ENCODE measurements at places on chromosomes 7 and 10.
A peak's percentile ranks its signal among the peaks of the same experiment; 100 is the strongest.

DNA sequence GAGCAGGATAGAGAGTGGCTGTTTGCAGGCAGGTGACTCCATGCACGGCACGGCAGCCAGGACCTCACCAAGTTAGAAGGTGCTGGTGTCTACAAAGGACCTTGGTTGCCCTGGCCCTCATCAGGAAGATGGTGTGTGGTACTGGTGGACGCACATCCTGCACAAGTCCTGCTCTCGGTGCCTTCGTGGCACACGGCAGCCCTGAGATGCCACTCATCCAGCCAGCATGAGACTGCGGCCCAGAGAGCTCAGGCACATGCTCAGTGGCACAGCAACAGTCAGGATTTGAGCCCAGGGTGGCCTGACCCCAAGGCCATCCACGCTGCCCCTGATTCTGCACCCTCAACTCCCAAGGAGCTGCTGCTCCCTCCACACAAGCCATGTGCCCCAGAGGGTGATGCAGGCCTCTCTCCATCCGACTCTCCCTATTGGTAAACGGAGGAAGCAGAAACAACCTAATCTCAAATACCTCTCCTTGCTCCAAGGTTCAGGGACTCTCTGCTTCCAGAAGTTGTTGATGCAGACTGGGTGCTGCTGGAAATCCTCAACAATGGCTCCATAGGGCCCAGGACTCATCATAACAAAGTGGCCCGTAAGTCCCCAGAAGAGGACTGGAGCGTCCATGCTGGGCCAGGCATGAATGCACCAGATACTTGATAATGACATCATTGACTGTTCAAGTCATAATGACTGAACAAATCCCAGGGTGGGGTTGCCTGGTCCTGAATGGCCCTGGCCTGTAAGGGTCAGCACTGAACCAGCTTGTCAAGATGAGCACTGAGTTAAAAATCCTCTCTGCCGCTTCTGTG lies 93.6 kb downstream of the ARHGAP22 start:
- no peak for DNase-seq

- DNase-seq, result no peak
These were observed 676.3 kb downstream of the SDK1 start for GRCh38 chr7:3977391-3977790.

- DNase-seq, result no peak
These were observed 30.5 kb downstream of the GNAI1 start for GRCh38 chr7:80165177-80165576.

- peak; percentile 60 for DNase-seq
These were observed 16.8 kb downstream of the IL2RA start for GRCh38 chr10:6045314-6045848.

GRCh38 chr10:99540306-99540656 lies 7.5 kb downstream of the NKX2-3 start:
- DNase-seq, result no peak
